SJCRH30 (cell line): ENCODE measurements at places on chromosomes 5 and 9.

- DNase-seq, result peak; percentile 82
These were observed 326.5 kb downstream of the CAAP1 start for GRCh38 chr9:26566141-26566540.

- DNase-seq, result peak; percentile 86
These were observed 19.6 kb upstream of the TMEM252 start for GRCh38 chr9:68560071-68560844.

DNA sequence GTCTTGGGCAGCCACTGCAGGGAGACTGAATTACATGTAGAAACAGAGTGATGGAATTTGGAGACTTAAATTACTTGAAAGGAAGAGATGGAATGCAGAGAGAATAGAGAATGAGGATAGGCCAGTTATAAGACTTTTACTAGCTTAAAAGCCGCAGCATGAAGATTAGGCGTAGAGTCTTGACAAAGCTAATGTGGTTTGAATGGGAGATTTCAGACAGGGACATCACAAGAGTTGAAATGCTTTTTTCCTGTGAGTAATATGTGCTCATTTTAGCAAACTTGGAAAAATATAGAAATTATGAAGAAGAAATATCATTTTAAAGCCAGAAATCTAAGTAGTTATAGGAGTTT, 7.5 kb downstream of the CENPP start:
- no peak for DNase-seq

DNA sequence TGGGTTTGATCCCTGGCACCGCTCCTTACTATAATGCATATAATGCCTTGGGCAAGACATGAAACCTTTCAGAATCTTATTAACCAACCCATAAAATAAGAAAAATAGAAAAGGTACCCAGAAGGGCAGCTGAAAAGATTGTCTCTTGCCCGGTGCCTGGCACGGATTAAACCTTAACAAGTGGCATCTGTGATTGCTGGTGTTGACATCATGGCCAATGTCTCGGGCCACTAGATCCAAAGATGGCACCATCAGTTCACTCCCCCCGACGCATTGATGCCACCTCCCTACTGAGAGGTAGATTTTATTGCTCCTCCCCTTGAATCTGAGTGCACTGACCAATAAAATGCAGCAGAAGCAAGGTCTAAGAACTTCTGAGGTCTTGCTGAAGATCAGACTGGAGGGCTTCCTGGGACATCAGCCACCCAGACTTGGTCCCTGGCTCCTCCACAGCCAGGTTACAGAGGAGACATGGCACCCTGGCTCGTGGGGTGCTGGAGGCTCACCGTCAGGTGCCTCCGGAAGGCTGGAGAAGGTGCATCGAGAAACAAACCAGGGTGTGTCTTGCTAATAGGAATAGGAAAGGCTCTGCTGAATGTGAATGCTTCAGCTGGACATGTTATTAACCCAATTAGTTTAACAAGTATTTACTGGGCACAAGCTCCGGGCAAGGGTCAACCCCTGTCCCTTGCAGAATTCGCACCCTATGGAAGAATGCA, 80.0 kb upstream of the COL5A1 start:
- no peak for DNase-seq

GRCh38 chr5:136619556-136619955, 254.2 kb upstream of the TRPC7 start:
- DNase-seq, result no peak

GRCh38 chr5:13218518-13218917, 726.0 kb downstream of the DNAH5 start:
- peak; percentile 1 for DNase-seq

DNA sequence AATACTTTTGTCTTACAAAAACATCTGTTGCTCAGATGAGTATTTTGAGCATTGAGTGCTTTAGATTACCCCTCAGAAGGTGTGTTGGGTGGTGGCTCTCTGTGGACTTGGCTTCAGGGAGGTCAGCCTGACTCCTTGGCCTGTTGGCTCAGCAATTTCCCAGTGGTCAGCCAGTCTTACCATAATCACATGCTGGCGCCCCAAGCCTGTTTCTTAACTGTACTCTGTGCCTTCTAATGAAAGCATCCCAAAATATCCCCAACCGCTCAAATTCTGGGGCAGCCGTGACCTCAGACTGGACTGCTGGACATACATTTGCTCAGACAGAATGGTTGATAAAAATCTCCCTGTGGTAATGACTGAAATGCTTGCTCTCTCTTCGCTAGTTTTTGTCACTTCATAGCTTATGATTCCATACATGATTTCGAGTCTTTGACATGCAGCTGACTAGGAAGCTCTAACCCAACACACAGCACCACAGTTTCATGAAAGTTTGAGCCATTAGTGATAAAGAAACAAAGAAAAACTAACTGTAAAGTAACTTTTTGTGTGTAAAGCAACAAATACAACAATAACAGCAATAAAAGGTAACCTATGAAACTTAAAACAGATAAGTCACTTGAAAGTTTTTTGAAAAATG, 562.2 kb upstream of the MEF2C start:
- no peak for DNase-seq

GRCh38 chr9:129889941-129890717, 54.9 kb downstream of the USP20 start:
- no peak for DNase-seq

DNA sequence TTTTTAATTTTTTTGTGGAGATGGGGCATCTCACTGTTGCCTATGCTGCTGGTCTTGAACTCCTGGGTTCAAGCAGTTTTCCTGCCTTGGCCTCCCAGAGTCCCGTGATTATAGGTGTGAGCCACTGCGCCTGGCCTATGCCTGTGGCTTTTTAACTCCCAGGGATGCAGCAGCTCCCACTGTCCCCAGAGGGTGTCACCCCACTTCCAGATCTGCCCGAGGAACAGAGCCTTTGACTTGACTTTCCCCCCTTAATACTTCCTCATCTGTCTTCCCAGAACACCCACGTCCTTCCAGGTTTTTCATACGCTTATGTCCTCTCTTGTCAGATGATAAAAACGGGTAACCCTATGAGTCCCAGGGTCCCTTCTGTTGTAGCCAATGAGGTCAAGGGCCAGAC, 7.6 kb upstream of the PRRC2B start:
- DNase-seq, result no peak

DNA sequence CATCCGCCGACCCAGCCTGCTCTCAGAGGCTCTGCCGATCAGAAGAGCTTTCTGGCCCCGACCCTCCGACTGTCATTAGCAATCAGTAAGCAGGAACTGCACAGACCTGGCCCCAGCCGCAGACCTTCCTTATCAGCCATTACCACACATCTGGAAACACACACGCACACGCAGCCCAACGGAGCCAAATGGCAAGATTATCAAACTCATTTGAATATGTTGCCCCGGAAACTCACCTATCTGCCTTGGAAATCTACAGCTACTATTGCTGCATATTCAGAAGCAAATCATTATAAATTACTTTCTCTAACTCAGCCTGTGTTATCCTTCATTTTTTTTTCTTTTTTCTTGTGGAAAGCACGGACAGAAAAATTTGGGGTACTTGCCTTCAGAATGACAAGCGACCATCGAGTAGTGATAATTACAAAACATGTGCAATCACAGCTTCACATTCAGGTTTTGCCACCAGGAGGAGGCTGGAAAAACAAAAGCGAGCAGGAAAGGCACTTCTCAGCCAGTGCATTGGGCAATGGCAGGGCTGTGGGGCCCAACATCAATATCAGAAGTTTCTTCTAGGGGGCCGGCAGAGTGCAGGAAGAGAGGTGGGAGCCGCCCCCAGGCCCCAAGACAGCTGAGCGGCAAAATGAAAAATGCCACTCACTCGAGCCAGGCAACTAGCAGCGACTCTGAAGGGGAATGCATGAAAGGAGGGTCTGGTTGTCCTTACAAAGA, 122.3 kb downstream of the VAV2 start:
- DNase-seq, result no peak

DNA sequence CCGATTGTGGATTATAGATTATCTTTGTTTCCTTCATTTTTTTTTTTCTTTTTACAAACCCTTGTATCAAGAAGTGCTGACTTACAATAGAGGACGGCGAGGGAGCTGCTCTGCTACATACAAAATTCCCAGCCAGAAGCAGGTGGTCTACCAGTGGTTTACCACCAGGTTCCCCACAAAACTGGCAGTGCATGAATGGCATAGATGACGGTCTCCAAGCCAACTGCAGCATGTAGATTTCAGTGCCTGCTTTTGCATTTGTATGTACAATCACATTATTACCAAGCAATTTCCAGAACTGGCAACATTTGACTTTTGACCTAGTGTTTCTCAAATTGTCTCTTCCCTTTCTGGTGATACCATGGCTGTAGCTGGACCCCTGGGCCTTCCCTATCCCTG, 84.0 kb downstream of the ACER2 start:
- DNase-seq, result no peak

DNA sequence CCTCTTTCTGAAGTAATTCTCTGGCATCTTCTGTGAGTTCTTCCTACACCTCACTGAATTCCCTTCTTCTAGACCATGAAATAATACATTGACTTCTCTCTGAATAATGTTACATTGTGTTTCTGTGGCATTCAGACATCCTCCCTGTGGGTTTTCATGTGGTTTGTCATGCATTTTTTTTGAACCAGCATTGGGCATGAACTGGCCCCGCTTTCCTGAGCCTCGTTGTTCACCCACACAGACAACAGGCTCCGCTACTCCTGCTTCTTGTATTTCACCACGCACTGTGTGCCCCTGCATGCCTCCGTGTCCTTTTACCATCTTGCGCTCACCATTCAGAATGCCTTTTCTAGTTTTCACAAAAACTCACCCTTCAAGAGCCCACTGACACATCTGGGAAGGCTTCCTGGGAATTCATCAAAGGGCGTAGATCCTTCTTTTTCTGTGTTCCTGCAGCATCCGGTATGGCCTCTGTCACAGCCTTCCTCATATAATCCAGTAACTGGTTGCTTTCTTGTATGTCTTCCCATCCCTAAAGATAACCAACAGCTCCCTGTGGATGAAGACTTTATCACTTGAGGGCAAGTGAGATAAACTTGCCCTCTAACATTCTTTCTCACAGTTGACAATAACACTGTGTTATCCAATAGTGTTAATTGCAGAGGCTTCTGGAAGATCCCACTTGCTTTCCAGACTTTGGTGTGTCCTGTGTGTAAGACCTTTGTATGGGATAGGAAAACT, 51.5 kb upstream of the ADAMTSL1 start:
- DNase-seq, result peak; percentile 21

- DNase-seq, result no peak
These were observed 260.7 kb downstream of the ICE1 start for GRCh38 chr5:5683174-5683573.

DNA sequence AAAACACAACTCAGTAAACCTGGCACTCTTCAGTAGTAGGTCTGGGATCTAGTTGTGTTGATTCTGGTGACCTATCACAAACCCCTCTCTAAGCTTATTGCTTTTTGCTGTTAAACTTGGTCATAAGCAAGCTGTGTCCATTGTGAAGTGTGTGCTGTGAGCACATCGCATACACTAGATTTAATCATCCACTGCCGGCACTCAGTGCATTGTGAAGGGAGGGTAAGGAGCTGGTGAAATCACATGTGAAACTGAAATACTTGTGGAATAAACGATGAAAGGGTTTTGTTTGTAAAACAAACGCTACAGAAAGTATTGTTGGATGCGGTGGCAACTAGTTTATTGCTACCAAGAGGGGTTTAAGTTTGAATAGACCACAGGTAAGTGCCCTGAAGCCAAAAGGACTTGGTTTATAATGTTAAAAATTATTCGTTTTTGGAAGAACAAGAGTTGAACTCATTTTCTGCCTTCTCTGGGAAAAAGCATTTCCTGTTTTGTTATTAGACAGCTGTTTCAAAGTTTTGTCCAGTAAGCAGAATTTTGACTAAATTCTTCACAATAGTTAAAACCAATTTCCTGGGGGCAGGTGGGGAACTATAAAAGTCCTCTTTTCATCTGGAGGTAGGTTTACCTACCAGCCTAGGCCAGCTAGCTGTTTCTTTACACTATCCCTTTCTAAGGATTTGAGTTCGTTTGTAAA, 24.6 kb downstream of the TJP2 start:
- DNase-seq, result no peak

DNA sequence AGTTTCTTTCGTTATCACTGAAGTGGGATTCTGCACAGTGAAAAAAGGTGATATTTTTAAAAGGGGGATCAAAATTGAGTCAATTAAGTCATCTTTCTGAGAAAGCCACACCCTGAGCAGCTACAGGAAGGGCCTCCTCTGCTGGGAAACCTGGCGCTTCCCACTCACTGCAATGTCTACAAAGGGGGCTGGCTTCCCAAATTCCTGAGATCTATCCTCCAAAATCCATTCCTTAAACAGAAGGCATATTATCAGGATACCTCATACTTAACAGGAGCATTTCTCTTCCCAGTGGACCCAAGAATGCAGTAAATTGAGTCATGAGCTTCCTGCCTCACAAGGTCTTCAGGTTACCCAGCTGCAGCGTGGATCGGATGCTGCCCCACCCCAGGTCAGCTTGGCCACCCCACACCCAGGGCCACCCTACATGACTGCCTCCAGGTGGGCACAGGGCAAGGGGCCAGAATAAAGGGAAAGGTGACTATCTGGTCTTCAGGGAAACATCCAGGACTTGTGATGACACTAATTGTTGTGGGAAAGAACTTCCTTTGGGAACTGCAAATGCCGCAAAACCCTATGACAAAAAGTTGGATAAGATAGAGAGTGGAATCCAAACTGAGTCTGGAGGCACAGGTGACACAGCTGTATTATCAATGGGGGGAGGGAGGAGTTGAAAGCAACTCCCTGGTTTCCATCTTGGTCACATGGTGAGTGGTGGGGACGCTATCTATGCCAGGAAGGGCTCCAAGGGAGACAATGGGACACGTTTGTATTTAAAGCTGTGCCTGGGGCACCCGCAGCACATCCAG, 42.3 kb downstream of the ROR2 start:
- DNase-seq, result no peak

GRCh38 chr9:100600521-100601079, 22.7 kb downstream of the CAVIN4 start:
- DNase-seq, result peak; percentile 100
